Adrenal gland (tissue), 19 donors: ENCODE measurements at places on chromosomes 4 and X. TPM values are rescaled to one million over a fixed set of nuclear protein-coding genes. Genes with fewer than 3 reads are reported as not detected.
A peak's percentile ranks its signal among the peaks of the same experiment; 100 is the strongest.

Gene TRIML2
- total RNA-seq: 0.11 TPM

Gene SMIM31
- total RNA-seq: not detected

Gene CC2D2A
- 52.3 TPM for total RNA-seq

- H3K27ac ChIP-seq: peak overlapping the region; percentile 59
- no peaks in the 10 kb centered on the region for H3K27me3 ChIP-seq
- no peak for DNase-seq
- H3K4me1 ChIP-seq: no peaks in the 10 kb centered on the region
- no peak overlapping the region for H3K4me3 ChIP-seq
- H3K36me3 ChIP-seq: no peaks in the 10 kb centered on the region
Measured at GRCh38 chrX:129748305-129748704, 9.5 kb downstream of the XPNPEP2 start.

- H3K27me3 ChIP-seq: no peaks in the 10 kb centered on the region
- no peak overlapping the region for H3K4me3 ChIP-seq
- no peaks in the 10 kb centered on the region for H3K36me3 ChIP-seq
- no peaks in the 10 kb centered on the region for H3K4me1 ChIP-seq
- no peak overlapping the region for H3K27ac ChIP-seq
Measured at GRCh38 chr4:127284236-127284635, 348.5 kb upstream of the INTU start.

GRCh38 chr4:74331252-74331651, 23.0 kb downstream of the EPGN start:
- H3K36me3 ChIP-seq: no peaks in the 10 kb centered on the region
- H3K4me1 ChIP-seq: no peaks in the 10 kb centered on the region
- no peak overlapping the region for H3K4me3 ChIP-seq
- DNase-seq: no peak
- no peaks in the 10 kb centered on the region for H3K27me3 ChIP-seq

GRCh38 chrX:56986138-56986537, 9.2 kb downstream of the SPIN3 start:
- no peak for DNase-seq
- H3K36me3 ChIP-seq: no peaks in the 10 kb centered on the region
- no peak overlapping the region for H3K27ac ChIP-seq
- peaks cover 6% of the 10 kb centered on the region for H3K27me3 ChIP-seq
- no peak overlapping the region for H3K4me3 ChIP-seq
